ENCODE measurements at places on chromosomes 12 and 14.

DNA sequence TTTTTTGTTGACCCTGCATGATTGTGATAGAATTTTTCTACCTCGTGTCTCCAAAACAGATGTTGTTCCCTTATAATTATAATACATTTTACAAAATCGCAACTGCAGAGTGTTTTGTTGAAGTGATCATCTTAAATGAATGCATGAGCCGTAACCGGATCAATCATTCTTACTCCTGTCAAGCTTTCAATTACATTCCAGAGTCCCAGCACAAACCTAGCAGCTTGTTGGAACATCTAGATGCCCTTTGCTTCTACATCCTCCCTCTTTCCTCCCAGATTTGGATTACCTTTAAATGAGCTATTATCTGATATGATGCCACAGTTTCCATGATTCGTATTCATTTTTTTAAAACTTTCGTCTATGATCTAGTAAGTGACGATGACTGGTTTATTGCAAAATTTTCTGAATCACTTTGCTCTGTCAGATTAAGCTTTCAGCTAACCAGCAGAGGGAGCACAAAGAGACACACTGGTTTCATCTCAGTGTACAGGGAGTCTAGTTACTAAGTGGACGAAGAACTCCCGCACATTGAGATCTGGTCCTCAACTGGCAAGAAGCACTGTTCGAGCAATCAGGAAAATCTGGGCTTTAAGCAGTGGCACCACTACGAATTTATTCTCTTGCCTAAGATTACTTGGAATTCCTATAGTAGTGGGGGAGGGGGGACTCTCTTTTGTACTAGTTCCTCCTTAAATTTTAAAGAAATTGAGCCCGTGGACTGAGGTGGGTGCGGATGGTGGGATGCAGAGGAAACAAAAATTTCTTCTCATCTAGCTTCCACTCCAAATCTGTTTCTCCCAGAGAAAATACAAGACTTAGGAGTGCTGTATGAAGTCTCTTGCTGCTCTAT lies 40.9 kb downstream of the TSHR start:
- DNase-seq: peak; percentile 55

DNA sequence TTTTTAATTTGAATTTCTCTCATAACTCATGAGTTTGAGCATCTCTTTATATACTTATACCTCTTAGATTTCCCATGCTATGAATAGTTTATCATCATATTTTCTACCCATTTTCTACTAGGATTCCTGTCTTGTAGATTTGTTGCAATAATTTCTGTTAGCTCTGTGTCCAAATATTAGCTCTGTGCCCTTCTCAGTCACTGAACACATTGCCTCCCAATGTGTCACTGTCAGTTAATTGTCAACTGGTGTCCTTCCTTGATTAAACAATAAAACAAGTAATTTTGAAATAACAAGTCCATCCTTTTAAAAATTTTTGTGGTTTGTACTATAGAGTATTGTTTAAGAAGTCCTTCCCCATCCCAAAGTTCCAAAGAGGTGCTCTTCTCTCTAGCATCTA lies 4.2 kb upstream of the PAH start:
- no peak for DNase-seq

GRCh38 chr12:65526311-65526710 lies 247.8 kb downstream of the MSRB3 start:
- no peak for DNase-seq

- no peak for DNase-seq
Measured at GRCh38 chr14:103071544-103072251, 12.3 kb upstream of the LBHD2 start.

GRCh38 chr12:59808317-59808910 lies 212.6 kb downstream of the SLC16A7 start:
- no peak for DNase-seq

DNA sequence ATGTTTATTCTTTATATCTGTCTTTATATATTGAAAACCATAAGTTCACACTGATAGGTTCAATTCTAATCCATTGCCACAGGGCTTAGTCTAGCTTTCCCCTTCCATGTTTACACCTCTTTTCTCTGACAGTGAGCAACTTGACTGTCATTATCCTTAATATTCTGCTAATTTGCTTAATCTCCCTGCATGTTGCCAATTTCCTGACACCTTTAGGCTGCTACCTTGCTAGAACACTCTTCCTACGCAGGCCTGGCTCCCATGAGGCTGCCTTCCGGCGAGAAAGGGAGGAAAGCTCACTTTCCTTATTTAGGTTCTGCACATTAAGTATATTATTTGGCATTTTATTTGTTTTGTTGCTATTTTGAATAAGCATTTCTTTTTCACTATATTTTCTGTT lies 12.8 kb upstream of the FRS2 start:
- DNase-seq: no peak

GRCh38 chr12:53096089-53096741 lies 1.3 kb upstream of the IGFBP6 start:
- DNase-seq: no peak

DNA sequence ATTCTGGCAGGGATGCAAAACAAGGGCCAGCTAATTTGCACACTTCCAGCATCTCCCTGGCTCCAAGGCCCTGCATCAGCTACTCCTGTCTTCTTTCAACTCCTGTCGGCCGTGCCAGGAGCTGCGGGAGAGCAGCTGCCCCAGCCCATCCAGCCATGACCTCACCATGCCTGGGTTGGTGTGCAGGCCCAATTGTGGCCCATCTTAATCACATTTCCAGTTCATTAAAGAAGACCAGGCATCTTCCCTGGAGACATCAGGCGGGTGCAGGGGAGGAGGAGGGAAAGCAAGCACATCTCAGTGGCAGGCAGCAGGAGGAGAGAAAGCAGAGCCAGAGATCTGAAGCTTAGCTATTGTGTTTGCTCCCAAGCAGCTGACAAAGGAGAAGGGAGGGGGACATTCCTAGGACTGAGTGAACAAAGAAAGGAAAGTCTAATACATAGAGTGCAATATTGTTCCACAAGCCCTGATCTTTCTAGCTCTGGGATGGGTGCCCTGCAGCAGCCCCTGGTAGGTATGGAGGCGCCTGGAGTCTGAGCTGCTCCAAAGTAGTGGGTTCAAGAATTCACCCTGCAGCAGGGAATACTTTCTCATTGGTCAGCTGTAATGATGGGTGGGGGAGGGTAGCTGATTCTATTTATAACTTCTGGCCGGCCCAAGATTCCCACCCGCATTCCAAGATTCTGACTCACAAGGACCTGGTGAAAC lies 40.1 kb downstream of the VWF start:
- peak; percentile 24 for DNase-seq

GRCh38 chr12:49970658-49971057 lies 2.1 kb upstream of the AQP6 start:
- no peak for DNase-seq

GRCh38 chr12:95553197-95553943 lies 2.1 kb upstream of the USP44 start:
- no peak for DNase-seq

DNA sequence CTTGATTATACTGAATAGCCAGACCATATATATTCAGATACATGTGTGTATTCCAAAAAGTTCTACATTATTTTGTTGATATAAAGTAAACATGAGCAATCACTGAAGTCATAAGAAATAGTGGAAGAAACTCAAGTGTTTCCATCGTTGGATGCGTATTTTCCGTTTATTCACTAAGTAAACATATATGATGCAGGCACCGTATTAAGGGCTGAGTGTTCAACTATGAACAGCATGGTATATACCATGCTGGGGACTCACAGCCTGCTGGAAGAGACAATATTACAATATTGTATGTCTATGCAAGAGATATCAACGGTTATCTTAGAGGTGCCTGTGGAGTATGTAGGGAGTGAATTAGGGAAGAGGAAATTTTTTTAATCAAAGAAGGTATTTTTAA lies 1.2 kb downstream of the PYROXD1 start:
- no peak for DNase-seq

DNA sequence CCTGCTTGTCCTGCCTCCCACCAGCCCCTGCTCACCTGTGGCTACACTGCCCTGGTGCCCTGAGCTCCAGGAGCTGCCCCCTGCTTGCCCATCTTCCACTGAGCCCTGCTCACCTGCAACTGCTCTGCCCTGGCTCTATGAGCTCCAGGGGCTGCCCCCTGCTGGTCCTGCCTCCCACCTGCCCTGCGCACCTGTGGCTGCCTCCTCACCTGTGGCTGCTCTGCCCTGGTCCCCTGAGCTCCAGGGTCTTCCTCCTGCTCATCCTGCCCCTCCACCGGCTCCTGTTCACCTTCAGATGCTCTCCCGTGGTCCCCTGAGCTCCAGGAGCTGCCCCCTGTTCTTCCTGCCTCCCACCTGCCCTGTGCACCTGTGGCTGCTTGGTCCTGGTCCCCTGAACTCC lies 247.6 kb downstream of the TMEM121 start:
- no peak for DNase-seq

- DNase-seq: no peak
Measured at GRCh38 chr12:111664499-111664898, 21.3 kb downstream of the BRAP start.

DNA sequence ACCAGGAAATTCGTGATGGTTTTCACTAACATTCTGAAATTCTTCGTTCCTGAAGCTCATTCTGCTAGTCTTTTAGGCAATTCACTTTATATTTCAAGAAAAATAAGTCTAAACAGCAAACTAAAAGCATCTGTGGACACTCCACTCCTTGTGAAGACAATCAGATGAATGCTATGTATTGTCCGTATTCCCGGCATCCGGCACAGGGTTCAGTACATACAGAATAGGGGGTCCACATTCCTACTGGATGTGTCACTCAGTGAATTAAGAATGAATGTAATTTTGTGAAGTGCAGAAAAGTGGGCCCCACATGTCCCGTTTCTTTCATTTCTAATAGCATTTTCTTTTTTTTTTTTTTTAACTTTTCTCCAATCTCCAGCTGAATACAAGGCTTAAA lies 241.3 kb downstream of the GRIN2B start:
- no peak for DNase-seq

GRCh38 chr14:99874306-99874705 lies 81.1 kb downstream of the EML1 start:
- DNase-seq: no peak

DNA sequence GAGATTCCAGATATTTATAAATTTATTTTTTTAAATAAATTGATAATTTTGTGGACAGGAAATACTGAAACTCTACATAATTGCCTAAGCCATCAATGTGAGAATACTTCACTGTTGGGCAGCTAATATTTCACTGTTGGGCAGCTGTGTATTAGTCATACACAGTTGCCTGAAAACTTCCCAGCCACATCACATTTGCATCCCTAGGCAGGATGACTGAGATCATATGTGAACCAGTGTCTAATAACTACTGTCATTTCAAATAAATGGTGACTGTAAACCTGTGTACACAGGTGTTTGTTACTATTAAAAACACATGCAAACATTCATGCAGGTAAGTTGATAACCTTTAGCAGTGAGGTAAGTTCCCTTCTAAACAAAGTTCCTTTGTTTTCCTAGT lies 43.9 kb downstream of the TMTC3 start:
- DNase-seq: peak; percentile 59

- DNase-seq: no peak
Measured at GRCh38 chr12:27221625-27222387, 22.3 kb upstream of the STK38L start.

DNA sequence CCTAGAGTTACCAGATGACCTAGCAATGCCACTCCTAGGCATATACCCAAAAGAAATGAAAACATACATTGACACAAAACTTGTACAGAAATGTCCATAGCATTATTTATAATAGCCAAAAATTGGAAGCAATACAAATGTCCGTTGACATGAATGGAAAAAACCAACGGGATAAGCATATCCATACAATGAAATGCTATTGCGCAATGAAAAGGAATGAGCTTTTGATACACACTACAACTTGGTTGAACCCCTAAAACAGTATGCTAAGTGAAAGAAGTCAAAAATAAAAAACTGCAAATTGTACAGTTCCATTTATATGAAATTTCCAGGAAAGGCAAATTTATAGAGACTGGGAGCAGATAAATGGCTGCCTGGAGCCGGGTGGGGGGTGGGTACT lies 90.6 kb upstream of the G2E3 start:
- DNase-seq: no peak

GRCh38 chr12:102891756-102892155 lies 25.3 kb downstream of the PAH start:
- peak; percentile 22 for DNase-seq

GRCh38 chr14:72830356-72830755 lies 63.5 kb downstream of the DPF3 start:
- DNase-seq: no peak

DNA sequence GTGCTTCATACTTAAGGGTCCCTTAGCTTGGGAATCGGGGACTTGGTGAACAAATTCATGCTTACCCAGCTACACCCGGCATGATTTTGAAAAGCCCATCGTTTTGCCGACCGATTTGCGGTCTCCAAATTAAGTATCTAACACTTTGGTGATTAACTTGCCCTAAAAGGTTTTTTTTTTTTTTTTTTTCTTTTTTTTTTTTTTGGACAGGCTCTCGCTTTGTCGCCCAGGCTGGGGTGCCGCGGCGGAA lies 843 bp upstream of the HSP90AA1 start:
- no peak for DNase-seq

DNA sequence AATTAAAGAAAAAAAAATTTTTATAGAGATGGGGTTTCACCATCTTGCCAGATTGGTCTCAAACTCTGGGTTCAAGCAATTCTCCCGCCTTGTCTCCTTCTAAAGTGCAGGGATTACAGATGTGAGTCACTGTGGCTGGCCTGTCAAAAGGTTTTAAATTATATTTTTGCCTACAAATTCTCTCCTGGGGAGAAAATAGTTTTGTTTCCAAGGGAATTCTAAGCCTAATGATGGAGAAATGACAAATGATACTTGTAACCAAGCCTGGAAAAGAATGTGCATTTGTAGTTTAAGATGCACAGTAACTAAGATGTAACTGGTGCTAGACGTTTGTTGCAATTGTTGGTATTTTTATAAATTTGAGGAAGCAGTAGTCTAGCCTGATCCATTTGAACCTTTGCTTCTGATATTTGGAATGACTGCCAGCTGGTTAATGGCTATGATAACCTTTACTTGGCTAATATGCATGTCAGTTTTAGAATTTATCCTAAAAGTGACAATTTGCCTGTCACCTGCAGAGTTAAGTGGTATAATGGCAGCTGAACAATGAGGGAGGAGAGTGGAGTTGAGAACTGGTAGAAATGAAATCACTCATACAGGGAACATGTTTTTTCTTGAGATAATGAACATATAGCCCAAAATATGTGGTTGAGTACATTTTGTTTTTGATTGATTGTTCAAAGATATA lies 148.0 kb downstream of the FUT8 start:
- DNase-seq: no peak

DNA sequence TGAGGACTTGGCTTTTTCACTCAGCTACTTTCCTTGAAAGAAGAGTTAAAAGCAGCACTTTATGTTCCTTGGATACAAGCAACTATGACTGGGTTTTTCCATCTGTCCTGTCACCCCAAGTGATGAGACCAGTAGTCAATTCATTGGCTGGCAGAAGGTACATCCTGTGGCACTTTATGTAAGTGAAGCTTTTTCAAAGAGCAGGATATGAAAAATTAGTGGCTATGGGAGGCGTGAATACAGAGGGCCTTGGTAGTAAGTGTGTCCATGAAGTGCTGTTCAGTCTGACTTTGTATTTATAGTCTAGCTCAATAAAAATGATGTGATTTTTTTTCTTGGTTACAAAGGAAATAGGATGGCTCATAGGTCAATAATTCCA lies 68.8 kb downstream of the DRAM1 start:
- DNase-seq: no peak

- no peak for DNase-seq
Measured at GRCh38 chr12:49276304-49277290, 11.7 kb downstream of the TUBA1C start.
